ENCODE measurements at places on chromosomes 2 and 18. TPM values are rescaled to one million over a fixed set of nuclear protein-coding genes. Genes with fewer than 3 reads are reported as not detected.

GRCh38 chr18:24491927-24492834, 31.7 kb downstream of the HRH4 start:
- H3K36me3 ChIP-seq, result no peaks in the 10 kb centered on the region
- DNase-seq, result no peak
- H3K4me1 ChIP-seq, result no peaks in the 10 kb centered on the region

GRCh38 chr2:98347298-98348065, 1.2 kb downstream of the CNGA3 start:
- peaks cover 29% of the 10 kb centered on the region for H3K27me3 ChIP-seq
- no peak overlapping the region for H3K4me3 ChIP-seq
- DNase-seq, result no peak
- no peaks in the 10 kb centered on the region for H3K36me3 ChIP-seq
- H3K4me1 ChIP-seq, result no peaks in the 10 kb centered on the region
- no peak overlapping the region for H3K27ac ChIP-seq

GRCh38 chr2:71455741-71456569, 2.6 kb downstream of the DYSF start:
- no peak for DNase-seq
- H3K27me3 ChIP-seq, result no peaks in the 10 kb centered on the region
- no peak overlapping the region for H3K27ac ChIP-seq
- H3K4me1 ChIP-seq, result no peaks in the 10 kb centered on the region
- no peak overlapping the region for H3K4me3 ChIP-seq
- H3K36me3 ChIP-seq, result no peaks in the 10 kb centered on the region

DNA sequence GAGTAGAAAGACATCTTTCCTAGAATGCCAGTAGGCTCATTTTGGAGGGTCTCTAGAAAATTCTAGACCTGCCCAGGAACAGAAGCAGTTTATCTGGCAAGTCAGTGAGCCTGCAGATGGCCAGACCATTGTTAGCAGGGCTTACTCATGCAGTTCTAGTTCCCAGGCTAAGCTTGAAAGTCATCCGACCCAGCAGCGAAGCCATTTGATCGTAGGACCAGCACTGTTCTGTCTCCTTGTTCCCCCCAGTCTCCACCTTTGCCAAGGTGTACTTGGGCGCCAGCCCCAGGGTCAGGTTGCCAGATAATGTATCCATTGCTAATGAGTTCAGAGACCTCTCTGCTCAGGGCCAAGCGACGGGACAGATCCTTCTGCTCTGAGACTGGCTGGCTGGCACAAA, 70.1 kb downstream of the EPAS1 start:
- no peaks in the 10 kb centered on the region for H3K27me3 ChIP-seq
- H3K27ac ChIP-seq, result no peak overlapping the region
- H3K4me1 ChIP-seq, result 0 out of 2 replicates have a peak, but pooled peaks cover 3% of the 10 kb centered on the region
- H3K36me3 ChIP-seq, result no peaks in the 10 kb centered on the region

GRCh38 chr2:59570818-59571217, 982.6 kb downstream of the BCL11A start:
- no peak overlapping the region for H3K27ac ChIP-seq
- no peak overlapping the region for H3K4me3 ChIP-seq
- H3K27me3 ChIP-seq, result no peaks in the 10 kb centered on the region
- DNase-seq, result no peak
- H3K36me3 ChIP-seq, result no peaks in the 10 kb centered on the region
- H3K4me1 ChIP-seq, result no peaks in the 10 kb centered on the region

- DNase-seq, result no peak
- no peak overlapping the region for H3K27ac ChIP-seq
- no peaks in the 10 kb centered on the region for H3K36me3 ChIP-seq
- peaks cover 4% of the 10 kb centered on the region for H3K27me3 ChIP-seq
- H3K4me3 ChIP-seq, result no peak overlapping the region
These were observed 12.0 kb upstream of the C1QL2 start for GRCh38 chr2:119170504-119170903.

- DNase-seq, result no peak
- peaks cover 10% of the 10 kb centered on the region for H3K27me3 ChIP-seq
- no peak overlapping the region for H3K4me3 ChIP-seq
- H3K27ac ChIP-seq, result no peak overlapping the region
- 0 out of 2 replicates have a peak, but pooled peaks cover 3% of the 10 kb centered on the region for H3K4me1 ChIP-seq
- H3K36me3 ChIP-seq, result no peaks in the 10 kb centered on the region
These were observed 13.5 kb upstream of the PSD4 start for GRCh38 chr2:113160248-113160647.

- no peaks in the 10 kb centered on the region for H3K27me3 ChIP-seq
- H3K36me3 ChIP-seq, result no peaks in the 10 kb centered on the region
- no peak for DNase-seq
- no peaks in the 10 kb centered on the region for H3K4me1 ChIP-seq
- no peak overlapping the region for H3K27ac ChIP-seq
These were observed 728.6 kb upstream of the KLHL29 start for GRCh38 chr2:22656426-22656825.

DNA sequence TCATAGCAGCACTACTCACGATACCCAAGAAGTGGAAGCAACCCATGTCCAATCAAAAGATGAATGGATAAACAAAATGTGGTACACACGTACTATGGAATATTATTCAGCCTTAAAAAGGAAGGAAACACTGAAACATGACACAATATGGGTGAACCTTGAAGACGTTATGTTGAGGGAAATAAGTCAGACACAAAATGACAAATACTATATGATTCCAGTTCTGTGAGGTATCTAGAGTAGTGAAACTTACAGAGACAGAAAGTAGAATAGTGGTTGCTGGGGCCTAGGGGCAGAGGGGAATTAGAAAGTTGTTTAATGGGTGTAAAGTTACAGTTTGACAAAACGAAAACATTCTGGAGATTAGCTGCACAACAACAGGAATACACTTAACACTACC, 24.7 kb downstream of the TLK1 start:
- H3K4me3 ChIP-seq, result no peak overlapping the region
- no peak overlapping the region for H3K27ac ChIP-seq
- no peaks in the 10 kb centered on the region for H3K27me3 ChIP-seq
- peaks cover 17% of the 10 kb centered on the region for H3K4me1 ChIP-seq
- no peaks in the 10 kb centered on the region for H3K36me3 ChIP-seq

DNA sequence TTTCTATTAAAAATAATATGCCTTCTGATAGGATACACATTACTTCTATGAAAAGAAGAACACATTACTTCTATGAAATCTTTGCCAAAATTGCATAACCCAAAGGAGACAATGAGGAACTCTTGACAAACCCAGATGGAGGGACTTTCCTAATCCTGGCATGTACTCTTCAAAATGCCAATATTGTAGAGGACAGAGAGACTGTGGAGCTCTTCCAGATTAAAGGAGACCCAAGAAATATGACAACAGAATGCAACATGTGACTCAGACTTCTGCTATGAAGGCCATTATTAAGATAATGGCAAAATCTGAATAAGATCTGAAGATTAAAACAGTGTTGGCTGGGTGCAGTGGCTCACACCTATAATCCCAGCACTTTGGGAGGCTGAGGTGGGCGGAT, 22.2 kb downstream of the SOWAHC start:
- H3K27me3 ChIP-seq, result no peaks in the 10 kb centered on the region
- no peaks in the 10 kb centered on the region for H3K36me3 ChIP-seq
- no peak overlapping the region for H3K4me3 ChIP-seq
- H3K4me1 ChIP-seq, result no peaks in the 10 kb centered on the region

DNA sequence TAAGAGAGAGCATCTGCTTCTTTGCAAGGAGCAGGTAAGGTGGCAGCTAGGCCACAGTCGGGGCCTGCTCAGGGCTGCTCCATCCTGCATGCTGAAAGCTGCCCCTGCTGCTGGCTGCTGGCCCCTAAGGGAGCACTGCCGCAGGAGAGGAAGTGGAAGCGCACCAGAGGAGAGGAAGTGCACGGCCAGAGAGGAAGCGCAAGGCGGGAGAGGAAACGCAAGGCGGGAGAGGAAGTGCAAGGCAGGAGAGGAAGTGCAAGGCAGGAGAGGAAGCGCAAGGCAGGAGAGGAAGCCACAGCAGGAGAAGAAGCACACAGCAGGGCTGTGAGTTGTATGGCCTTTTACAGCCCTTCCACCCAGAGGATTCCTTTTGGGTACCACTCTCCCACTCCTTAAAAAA, 539.0 kb upstream of the TNP1 start:
- no peak overlapping the region for H3K27ac ChIP-seq
- no peaks in the 10 kb centered on the region for H3K27me3 ChIP-seq
- DNase-seq, result no peak
- H3K4me1 ChIP-seq, result no peaks in the 10 kb centered on the region
- no peak overlapping the region for H3K4me3 ChIP-seq
- no peaks in the 10 kb centered on the region for H3K36me3 ChIP-seq

DNA sequence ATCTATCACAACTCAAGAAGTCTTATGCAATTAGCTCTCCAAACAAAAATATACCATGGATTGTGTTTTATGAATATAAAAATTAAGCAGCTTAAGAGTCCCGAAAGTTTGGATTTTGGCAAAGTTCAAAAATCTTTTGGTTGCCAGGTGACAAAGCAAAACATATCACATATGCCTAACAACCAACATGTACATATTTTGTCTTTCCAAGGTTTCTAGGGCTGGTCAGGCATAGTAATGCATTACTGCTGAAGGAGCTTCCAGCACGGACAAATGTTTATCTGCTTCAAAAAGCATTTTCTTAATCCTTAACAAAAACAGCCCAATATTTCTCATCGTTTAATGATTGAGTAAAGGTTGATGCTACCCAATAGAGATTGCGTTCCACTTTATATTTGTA, 1327.1 kb upstream of the ZEB2 start:
- H3K36me3 ChIP-seq, result no peaks in the 10 kb centered on the region
- H3K4me1 ChIP-seq, result no peaks in the 10 kb centered on the region
- no peak overlapping the region for H3K4me3 ChIP-seq
- no peak overlapping the region for H3K27ac ChIP-seq
- no peaks in the 10 kb centered on the region for H3K27me3 ChIP-seq

The GCG gene
- total RNA-seq, result 0.31 TPM

The CENPA gene
- 55.0 TPM for total RNA-seq

The ADCY3 gene
- 34.1 TPM for total RNA-seq

The IL1RN gene
- total RNA-seq, result not detected

The DPP4 gene
- 0.23 TPM for total RNA-seq

All from Panc1 (cell line).